ENCODE measurements at places on chromosomes 2 and 18.
A peak's percentile ranks its signal among the peaks of the same experiment; 100 is the strongest.

DNA sequence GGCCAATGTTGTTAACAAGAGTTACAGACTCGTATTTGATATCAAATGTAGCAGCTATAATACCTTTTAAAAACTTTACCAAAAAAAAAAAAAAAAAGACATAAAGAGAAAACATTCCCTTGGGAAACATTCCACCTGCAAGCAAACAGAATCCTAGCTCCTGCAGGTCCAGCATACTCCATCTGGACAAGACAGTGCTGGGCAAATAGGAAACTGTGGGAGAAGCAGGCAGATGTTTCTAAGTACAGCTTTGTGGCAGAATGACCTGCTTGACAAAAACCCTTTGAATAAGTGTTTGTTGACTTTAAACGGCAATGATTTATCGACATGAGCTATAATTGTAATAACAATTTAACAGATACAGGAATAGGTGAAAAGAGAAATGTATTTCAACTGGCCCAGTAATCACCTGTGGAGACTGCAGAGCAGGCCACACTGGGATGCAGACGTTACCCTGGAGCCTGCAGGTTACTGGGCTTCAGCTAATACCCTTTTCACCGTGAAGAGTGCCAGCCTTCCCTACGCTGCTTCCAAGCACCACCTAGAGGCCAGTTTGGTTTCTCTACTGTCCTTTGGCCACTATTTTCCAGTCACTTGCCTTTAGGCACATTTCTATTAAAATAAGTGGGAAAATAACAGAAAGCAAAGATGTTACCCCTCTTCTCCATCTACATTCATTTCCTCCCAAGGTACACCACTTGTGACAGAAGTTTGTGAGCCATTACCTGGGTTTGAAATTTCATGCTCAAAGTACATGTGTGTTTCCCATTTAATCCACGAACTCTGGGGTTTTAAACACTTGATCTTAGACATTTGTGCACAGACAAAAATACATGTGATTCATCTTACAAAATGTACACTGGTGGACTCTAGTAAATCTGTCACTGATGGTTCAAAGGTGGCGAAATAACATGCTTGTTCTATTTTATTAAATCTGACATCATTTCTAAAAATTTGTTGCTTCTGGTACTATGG is 96.9 kb upstream of the ZNF397 start:
- no peak overlapping the region for H3K4me3 ChIP-seq
- no peaks in the 10 kb centered on the region for H3K36me3 ChIP-seq
- H3K4me1 ChIP-seq: peaks cover 2% of the 10 kb centered on the region
- DNase-seq: peak; percentile 42
- no peaks in the 10 kb centered on the region for H3K27me3 ChIP-seq
- no peak overlapping the region for H3K27ac ChIP-seq

DNA sequence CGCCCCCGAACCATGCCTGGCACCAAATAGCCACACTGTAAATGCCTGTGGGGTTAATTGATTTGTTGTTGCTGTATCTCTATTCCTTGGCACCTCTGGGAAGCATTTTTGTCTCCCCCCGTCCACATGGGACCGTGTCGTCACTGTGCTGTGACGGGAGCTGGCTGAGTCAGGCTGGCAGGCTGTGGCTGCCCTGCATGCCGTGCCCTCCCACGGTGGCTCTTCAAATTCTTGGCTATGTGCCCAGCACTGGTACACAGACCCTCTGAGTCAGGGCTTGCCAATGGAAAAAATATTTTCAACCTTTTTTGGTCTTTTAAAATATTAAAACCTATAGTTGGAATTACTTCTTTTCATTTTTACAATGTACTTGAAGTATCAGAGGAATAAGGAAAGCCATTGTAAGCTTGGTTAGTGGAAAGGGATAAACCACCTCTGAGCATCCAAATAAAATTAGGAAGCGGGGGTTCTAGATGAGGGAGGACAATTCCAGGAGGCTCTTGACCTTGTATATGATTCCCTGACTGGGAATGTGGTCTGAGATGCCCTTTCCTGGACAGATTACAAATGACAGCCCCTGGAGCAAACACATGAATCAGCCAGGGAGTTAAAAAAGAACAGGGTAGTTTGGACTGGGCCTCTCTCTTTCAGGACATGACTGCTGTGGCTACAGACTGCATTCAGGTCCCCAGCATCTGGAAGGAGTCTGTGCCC is 59.4 kb downstream of the DGKD start:
- H3K27me3 ChIP-seq: no peaks in the 10 kb centered on the region
- no peak overlapping the region for H3K27ac ChIP-seq
- H3K36me3 ChIP-seq: no peaks in the 10 kb centered on the region
- no peak for DNase-seq
- peaks cover 10% of the 10 kb centered on the region for H3K4me1 ChIP-seq

- H3K27me3 ChIP-seq: no peaks in the 10 kb centered on the region
- H3K36me3 ChIP-seq: no peaks in the 10 kb centered on the region
- H3K27ac ChIP-seq: no peak overlapping the region
- no peak overlapping the region for H3K4me3 ChIP-seq
These were observed 20.3 kb upstream of the ASB1 start for GRCh38 chr2:238406221-238406997.

- DNase-seq: no peak
- no peaks in the 10 kb centered on the region for H3K4me1 ChIP-seq
- H3K27me3 ChIP-seq: no peaks in the 10 kb centered on the region
- no peak overlapping the region for H3K4me3 ChIP-seq
- H3K27ac ChIP-seq: no peak overlapping the region
- no peaks in the 10 kb centered on the region for H3K36me3 ChIP-seq
These were observed 1091.8 kb upstream of the NXPH2 start for GRCh38 chr2:139872032-139872431.

DNA sequence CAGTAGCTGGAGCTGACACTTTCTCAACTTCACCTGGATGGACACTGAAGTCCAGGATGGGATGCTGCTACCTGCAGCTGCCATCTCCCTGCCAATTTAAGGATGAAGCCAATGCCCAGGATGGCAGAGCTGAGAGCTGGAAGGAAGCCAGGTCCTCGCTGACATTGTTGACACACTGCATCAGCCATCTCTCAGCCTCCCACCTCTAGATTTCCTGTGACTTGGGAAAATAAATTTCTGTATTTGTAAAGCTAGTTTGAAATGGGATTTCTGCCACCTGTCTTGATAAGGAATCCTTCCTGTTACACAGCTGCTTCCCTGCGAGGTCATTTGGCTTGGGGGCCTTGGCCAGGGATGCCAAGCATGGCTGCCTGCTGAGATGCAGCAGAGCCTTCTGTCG is 43.5 kb downstream of the KCTD1 start:
- DNase-seq: no peak
- no peak overlapping the region for H3K4me3 ChIP-seq
- no peaks in the 10 kb centered on the region for H3K27me3 ChIP-seq

DNA sequence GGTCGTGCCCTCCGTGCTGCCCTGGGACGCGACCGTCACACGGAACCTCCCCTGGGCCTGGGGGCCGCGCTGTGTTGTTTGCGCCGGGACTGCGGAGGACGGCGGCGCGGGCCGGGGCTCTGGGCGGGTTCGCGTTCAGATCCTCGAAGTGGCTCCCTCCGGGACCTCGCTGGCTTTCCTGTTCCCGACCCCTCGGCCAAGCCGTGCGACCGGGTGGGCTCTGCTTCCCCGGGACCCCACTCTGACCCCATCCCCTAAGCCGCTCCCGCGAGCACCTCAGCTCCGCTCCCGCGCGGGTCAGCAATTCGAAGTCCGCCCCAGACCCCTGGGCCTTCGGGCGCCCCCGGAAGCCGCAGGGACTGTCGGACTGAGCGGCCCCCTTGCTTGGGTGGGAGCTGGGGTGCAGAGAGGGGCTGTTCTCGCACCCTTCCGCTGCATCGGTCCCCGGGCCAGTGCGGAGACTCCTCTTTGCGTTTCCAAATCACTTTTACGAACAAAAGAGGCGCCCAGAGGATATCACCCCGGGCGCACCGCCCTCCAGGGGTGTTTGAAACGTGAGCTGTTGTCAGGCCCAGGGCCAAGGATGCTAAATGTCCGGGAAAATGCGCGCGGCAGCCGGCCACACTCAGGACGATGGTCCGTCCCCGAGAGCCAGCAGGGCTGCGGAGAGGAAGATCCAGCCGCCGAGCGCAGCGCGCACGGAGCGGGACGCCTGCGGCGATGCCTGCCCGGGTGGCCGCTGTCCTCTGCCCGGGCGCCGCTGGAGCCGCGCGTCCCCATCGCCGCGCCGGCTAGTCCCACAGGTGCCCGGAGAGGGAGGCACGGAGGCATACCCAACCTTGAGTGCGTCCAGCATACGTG is 73.5 kb downstream of the ZCCHC2 start:
- DNase-seq: no peak
- no peak overlapping the region for H3K4me3 ChIP-seq
- no peak overlapping the region for H3K27ac ChIP-seq
- H3K27me3 ChIP-seq: no peaks in the 10 kb centered on the region

DNA sequence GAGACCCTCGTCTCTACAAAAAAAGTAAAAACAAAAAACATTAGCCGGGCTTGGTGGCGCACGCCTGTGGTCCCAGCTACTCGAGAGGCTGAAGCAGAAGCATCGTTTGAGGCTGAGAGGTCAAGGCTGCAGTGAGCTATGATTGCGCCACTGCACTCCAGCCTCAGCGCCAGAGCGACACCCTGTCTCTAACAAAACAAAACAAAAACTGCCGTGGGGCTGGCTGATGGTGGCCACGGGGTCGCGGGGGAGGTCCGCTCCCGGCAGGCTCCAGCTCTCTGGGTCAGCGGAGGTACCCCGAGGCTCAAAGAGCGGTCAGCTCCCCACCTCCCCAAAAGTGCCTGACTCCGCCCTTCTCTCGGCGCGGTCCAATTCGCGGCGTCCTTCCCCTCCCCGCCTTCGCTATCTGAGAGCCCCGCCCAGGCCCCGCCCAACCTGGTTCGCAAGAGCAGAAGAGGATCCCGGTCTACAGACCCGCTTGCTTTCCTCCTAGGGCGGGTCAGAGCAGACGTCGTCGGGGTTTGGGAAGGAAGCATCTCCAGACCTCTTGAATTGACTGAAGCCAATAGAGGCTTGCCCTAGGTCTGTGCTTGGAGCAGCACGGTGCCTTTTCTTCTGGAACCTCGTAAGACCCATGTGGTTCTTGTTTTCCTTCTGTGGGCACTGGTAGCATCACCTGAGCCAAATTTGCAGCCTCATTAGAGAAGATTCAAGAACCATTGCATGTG is 7.8 kb downstream of the RAX start:
- no peaks in the 10 kb centered on the region for H3K36me3 ChIP-seq
- no peak overlapping the region for H3K27ac ChIP-seq
- no peak overlapping the region for H3K4me3 ChIP-seq
- no peaks in the 10 kb centered on the region for H3K27me3 ChIP-seq
- H3K4me1 ChIP-seq: no peaks in the 10 kb centered on the region

- H3K27ac ChIP-seq: peak overlapping the region; percentile 96
- H3K27me3 ChIP-seq: no peaks in the 10 kb centered on the region
- H3K4me3 ChIP-seq: peak overlapping the region; percentile 74
- DNase-seq: peak; percentile 77
These were observed 96.5 kb upstream of the SERTAD2 start for GRCh38 chr2:64750001-64750816.

- H3K4me1 ChIP-seq: no peaks in the 10 kb centered on the region
- no peaks in the 10 kb centered on the region for H3K36me3 ChIP-seq
- DNase-seq: no peak
- H3K4me3 ChIP-seq: no peak overlapping the region
These were observed 112.7 kb downstream of the XRCC5 start for GRCh38 chr2:216221811-216222210.

DNA sequence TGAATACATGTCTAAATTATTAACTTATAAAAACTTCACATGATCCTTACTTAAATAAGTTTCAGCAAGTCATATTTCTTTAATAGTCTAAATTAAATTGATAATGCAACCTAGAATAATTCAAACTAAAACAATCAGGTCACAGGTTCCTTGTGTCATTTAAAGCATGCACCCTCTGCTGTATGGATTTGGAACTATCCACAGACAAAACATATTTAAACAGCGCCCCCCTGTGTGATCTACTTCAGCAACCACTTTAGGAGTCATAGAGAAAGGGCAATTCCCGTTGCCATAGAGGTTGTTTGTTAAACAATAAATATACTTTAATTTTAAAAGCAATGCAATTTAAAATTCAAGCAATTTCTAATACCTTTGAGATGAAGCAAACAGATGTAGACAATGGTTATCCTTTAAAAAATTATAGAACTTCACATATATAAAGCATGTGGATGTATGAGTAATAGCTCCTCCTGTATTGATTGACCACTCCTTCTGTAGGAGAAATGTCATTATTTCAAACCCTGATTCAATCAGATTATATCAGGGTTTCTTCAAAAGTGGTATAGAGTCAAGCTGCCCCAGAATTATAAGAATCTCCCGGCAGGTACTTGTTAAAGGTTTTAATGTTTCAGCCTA is 21.2 kb downstream of the GRB14 start:
- no peak for DNase-seq
- H3K4me3 ChIP-seq: no peak overlapping the region
- H3K27ac ChIP-seq: no peak overlapping the region
- H3K36me3 ChIP-seq: no peaks in the 10 kb centered on the region

GRCh38 chr18:50853863-50854271 is 25.1 kb upstream of the ME2 start:
- DNase-seq: no peak
- H3K36me3 ChIP-seq: no peaks in the 10 kb centered on the region
- H3K4me3 ChIP-seq: no peak overlapping the region
- H3K27ac ChIP-seq: no peak overlapping the region

- H3K4me1 ChIP-seq: no peaks in the 10 kb centered on the region
- no peaks in the 10 kb centered on the region for H3K36me3 ChIP-seq
- H3K4me3 ChIP-seq: no peak overlapping the region
- no peak overlapping the region for H3K27ac ChIP-seq
- H3K27me3 ChIP-seq: no peaks in the 10 kb centered on the region
These were observed 693.3 kb downstream of the MBD2 start for GRCh38 chr18:53531187-53531586.

- no peak overlapping the region for H3K4me3 ChIP-seq
- no peak overlapping the region for H3K27ac ChIP-seq
- H3K36me3 ChIP-seq: no peaks in the 10 kb centered on the region
- H3K27me3 ChIP-seq: no peaks in the 10 kb centered on the region
These were observed 252.0 kb downstream of the DYSF start for GRCh38 chr2:71705171-71705960.

DNA sequence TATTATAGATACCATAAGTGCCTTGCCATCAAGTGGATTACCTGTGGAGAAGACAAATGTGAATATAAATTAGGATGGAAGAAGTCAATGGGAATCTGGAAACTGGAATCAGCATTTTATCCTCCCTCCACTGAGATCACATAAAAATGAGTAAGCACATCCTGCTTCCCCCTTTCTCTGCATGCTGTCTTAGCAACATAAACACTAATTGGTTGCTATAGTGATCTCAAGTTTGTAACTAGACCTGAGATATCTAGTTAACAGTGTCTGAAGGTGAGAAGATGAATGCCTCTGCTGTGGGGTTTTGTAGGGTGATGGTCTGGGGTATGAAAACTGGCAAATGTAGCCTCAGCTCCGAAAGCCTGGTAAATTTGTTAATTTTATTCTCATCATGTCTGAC is 1357.5 kb upstream of the CELF4 start:
- H3K27ac ChIP-seq: no peak overlapping the region
- H3K4me1 ChIP-seq: no peaks in the 10 kb centered on the region
- no peak for DNase-seq
- no peak overlapping the region for H3K4me3 ChIP-seq

GRCh38 chr2:178066890-178067669 is 5.5 kb downstream of the PDE11A start:
- DNase-seq: no peak
- no peaks in the 10 kb centered on the region for H3K36me3 ChIP-seq
- H3K4me1 ChIP-seq: no peaks in the 10 kb centered on the region
- H3K27me3 ChIP-seq: no peaks in the 10 kb centered on the region

- DNase-seq: no peak
- H3K27me3 ChIP-seq: no peaks in the 10 kb centered on the region
- H3K4me3 ChIP-seq: no peak overlapping the region
- H3K36me3 ChIP-seq: no peaks in the 10 kb centered on the region
- H3K27ac ChIP-seq: no peak overlapping the region
- H3K4me1 ChIP-seq: no peaks in the 10 kb centered on the region
These were observed 159.4 kb downstream of the MYO1B start for GRCh38 chr2:191404568-191404991.

All from ovary (tissue), 10 donors.